ENCODE measurements at places on chromosomes 6 and 20. TPM values are rescaled to one million over a fixed set of nuclear protein-coding genes. Genes with fewer than 3 reads are reported as not detected.

The RAD21L1 gene
- total RNA-seq: 1.1 TPM

GRCh38 chr20:10236540-10237533 is 18.2 kb downstream of the SNAP25 start:
- H3K4me3 ChIP-seq: no peak overlapping the region
- H3K27me3 ChIP-seq: peaks cover 1% of the 10 kb centered on the region
- H3K36me3 ChIP-seq: no peaks in the 10 kb centered on the region
- H3K27ac ChIP-seq: no peak overlapping the region

The ARFGEF3 gene
- 6.4 TPM for total RNA-seq

DNA sequence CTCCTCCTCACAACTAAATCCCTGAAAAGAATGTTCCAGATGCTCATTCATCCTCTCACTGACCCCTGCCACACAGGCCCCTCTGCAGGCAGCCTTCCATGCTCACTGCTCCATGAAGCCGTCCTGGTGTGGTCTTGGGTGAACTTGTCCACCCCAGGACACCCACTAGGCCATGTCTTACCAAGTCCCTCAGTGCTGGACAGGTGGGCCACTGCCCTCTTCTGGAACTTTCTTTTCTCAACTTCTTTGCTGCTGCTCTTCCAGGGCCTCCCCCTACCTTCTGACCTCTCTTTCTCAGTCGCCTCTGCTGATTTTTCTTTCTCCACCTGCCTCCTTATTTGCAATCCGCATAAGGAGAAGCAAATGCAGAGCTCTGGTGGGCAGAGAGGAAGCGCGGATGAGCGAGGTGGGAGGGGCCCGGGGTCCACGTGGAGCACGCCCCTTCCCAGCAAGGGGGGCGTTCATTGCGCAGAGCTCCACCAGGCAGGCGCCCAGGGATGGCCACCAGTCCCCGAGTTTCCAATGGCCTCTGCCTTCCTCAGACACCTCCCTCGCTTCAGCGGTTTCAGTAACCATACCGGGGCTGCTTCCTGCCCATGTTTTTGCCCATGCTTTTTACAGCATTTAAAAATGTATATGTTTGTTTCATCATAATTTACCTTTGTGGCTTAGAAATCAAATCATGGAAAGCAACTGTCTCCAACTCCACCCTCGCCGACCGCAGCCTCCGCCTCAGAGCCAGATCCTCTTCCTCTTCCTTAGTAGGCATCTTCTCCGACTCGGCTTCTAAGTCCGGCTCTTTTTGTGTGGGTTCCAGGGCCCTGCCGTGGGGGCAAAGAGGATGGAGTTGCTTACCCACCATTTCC is 129.6 kb downstream of the ZDHHC14 start:
- peaks cover 4% of the 10 kb centered on the region for H3K27me3 ChIP-seq
- H3K27ac ChIP-seq: no peak overlapping the region
- peaks cover 10% of the 10 kb centered on the region for H3K4me1 ChIP-seq
- H3K4me3 ChIP-seq: no peak overlapping the region
- H3K36me3 ChIP-seq: peaks cover 33% of the 10 kb centered on the region
- DNase-seq: no peak

- no peak for DNase-seq
- H3K27ac ChIP-seq: no peak overlapping the region
- H3K4me1 ChIP-seq: peaks cover 12% of the 10 kb centered on the region
- H3K36me3 ChIP-seq: peaks cover 6% of the 10 kb centered on the region
- H3K27me3 ChIP-seq: peaks cover 7% of the 10 kb centered on the region
- H3K4me3 ChIP-seq: no peak overlapping the region
Measured at GRCh38 chr6:110181131-110182030, 1.2 kb downstream of the CDC40 start.

The SLC22A3 gene
- 0.18 TPM for total RNA-seq

The GLP1R gene
- total RNA-seq: 42.5 TPM

- H3K27ac ChIP-seq: no peak overlapping the region
- peaks cover 5% of the 10 kb centered on the region for H3K4me1 ChIP-seq
- no peak overlapping the region for H3K4me3 ChIP-seq
- no peak for DNase-seq
- H3K27me3 ChIP-seq: no peaks in the 10 kb centered on the region
Measured at GRCh38 chr6:45721665-45722064, 294.0 kb downstream of the CLIC5 start.

DNA sequence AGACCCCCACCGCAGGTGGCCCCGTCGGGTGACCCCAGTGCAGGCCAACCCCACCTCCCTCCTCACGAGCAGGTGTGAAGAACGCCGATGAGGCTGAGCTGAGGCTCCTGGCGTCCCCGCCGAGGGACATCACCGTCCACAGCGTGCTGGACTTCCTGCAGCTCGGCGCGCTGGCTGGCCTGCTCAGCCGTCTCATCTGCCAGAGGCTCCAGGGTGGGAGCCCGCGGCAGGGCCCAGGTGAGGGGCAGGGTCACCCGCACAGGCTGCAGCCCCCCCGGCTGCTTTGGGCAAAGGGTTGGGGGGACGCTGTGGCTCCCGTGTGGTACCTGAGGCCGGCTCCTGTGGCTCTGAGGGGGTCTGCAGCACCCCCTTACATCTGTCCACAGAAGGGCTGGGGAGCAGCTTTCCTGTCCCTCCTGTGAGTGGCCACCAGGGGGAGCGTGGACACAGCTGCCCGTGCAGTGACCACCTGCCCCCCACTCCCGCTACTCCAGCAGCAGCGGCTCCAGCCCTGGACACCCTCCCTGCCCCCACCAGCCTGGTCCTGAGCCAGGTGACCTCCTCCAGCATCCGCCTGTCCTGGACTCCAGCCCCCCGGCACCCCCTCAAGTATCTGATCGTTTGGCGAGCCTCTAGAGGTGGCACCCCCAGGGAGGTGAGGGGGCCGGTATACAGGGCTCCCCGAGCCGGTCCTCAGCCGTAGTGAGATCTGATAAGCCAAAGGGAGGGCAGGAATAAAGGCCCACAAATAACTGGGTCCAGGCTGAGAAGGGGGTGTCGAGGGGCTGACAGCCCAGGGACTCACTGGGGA is 16.5 kb downstream of the COL20A1 start:
- H3K27me3 ChIP-seq: peaks cover 9% of the 10 kb centered on the region
- H3K4me1 ChIP-seq: no peaks in the 10 kb centered on the region
- H3K4me3 ChIP-seq: no peak overlapping the region
- H3K36me3 ChIP-seq: no peaks in the 10 kb centered on the region
- peak; percentile 63 for DNase-seq

GRCh38 chr6:144087789-144088426 is 7.5 kb downstream of the SF3B5 start:
- DNase-seq: no peak
- H3K27ac ChIP-seq: no peak overlapping the region
- H3K27me3 ChIP-seq: peaks cover 3% of the 10 kb centered on the region
- H3K36me3 ChIP-seq: no peaks in the 10 kb centered on the region
- no peak overlapping the region for H3K4me3 ChIP-seq

The OR12D3 gene
- not detected for total RNA-seq

DNA sequence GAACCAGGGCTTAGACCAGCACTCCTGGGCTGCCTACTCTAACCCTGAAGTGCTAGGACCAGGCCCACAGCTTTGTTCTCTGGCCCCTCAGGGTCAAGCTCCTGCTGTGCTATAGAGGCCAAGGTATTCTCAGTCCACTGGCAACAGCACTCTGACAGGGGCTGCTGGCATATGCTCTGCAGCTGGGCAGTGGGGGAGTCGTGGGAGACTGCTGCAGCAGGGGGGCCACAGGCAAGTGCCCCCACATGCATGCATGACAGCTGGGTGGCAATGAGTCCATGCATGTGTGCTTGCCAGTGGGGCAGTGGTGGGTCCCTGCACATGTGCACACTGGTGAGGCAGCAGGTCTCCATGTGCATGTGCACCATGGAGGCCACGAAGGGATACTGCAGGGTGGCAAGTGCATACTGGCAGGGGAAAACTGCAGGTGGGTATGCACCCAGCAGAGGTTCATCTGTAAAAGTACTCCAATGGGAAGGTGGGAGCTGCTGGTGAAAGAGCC is 364.9 kb upstream of the IRAK1BP1 start:
- H3K27me3 ChIP-seq: no peaks in the 10 kb centered on the region
- no peak for DNase-seq
- H3K4me1 ChIP-seq: no peaks in the 10 kb centered on the region
- no peak overlapping the region for H3K4me3 ChIP-seq

The GABRR1 gene
- total RNA-seq: not detected

GRCh38 chr20:17674722-17675518 is 7.1 kb downstream of the RRBP1 start:
- peaks cover 12% of the 10 kb centered on the region for H3K4me1 ChIP-seq
- peaks cover 5% of the 10 kb centered on the region for H3K27me3 ChIP-seq
- peaks cover 8% of the 10 kb centered on the region for H3K36me3 ChIP-seq
- DNase-seq: no peak

The PHF20 gene
- 101 TPM for total RNA-seq

DNA sequence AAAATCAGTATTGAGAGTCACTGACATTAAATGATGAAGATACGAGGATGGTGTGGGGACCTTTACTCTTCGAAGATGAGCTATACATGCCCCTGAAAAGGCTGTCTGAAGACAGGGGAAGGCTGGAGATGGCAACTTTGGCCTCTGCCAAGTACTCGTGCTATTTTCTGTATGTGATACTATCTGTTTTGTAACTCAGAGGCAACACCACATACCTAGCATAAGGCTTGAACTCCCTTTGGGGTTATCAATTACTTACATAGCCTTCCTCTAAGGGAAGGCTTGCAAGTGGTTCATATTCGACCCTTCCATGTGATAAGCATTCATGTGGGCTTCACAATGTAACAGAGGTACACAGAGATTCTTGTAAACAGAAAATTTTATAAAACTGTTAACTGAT is 68.7 kb upstream of the FBXO30 start:
- H3K27ac ChIP-seq: no peak overlapping the region
- H3K4me3 ChIP-seq: no peak overlapping the region
- H3K27me3 ChIP-seq: no peaks in the 10 kb centered on the region
- H3K36me3 ChIP-seq: peaks cover 12% of the 10 kb centered on the region
- peaks cover 4% of the 10 kb centered on the region for H3K4me1 ChIP-seq
- no peak for DNase-seq
